LoVo (cell line): ENCODE measurements at places on chromosomes 5 and 9.

DNA sequence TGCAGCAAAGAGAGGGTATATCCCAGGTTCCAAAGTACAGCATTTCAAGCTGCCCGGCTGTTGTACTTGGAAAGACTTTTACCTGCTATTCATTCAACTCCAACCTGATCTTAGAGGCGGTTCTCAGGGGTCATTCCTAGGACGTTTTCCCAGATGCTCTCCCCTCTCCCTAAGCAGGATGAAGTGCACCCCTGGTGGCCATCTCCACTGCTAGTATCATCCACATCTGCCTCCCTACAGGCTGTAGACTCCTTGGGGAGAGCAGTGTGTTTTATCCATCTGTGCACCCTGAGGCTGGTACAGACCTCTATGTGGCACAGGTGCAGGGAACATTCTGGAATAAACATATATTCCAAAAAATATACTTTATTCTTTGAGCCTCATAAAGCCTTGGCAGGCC is 56.8 kb downstream of the PTPN3 start:
- DNase-seq, result no peak

GRCh38 chr9:128026773-128027541 is 40.2 kb downstream of the NAIF1 start:
- no peak for DNase-seq

DNA sequence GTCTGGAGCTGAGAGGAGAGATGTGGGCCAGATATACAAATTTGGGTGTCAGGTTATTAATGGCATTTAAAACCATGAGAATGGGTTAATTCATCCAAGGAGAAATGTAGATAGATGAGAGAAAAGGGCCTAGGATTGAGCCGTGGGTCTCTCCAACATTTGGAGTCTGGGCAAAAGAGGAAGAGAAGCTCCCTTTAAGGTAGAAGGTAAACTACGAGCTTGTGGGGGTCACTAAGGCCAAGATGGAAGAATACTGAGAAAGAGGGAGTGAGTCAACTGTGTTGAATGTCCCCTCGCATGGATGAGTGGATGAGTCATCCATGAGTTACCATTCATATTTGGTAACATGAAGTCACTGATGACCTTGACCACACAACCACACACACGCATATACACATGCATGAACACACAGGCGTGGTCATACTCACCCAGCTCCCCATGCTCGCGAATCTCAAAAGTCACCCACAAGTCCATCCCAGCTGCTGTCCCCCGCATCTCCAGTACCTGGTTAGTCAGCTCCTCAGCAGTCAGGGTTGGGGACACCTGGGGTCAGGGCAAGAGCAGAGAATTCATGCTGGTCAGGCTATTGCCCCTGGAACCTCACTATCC is 6.8 kb upstream of the FCHSD1 start:
- DNase-seq, result no peak

DNA sequence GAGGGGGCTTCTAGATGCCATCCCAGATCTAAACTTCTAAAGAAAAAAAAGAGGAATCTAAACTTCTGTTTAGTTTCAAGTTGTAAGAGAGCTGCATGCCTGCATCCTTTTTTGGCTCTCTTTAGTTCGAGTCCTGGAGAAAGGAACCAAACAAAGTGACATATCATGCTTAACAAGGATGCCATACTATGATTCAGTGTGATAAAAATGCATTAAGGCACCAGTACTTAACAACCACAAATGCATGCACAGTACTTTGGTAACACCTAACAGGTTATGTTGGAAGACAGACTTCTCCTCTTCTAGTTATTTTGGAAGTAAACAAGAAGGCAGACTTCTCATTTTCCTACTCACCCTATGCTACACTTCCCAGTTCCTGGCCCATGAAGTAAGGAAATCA is 27.3 kb downstream of the NME5 start:
- no peak for DNase-seq

DNA sequence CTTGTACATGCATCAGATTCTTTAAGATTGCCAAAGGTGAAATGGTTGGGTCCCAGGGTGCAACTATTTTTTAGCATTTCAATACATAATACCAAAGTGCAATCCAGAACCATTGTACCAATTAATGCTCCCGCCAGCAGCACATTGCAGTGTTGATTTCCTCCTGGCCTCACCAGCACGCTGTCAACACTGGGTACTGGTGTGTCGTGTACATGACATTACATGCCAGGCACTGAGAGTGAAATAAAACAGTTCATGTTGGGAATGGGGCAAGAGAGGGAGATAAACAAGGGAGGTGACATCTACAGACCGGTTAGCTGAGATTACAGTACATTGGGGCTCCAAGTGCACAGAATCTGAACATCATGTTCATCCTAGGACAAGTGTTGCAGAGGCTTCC is 37.8 kb downstream of the HMGCS1 start:
- no peak for DNase-seq
